Neuronal stem cell (in vitro differentiated cells): ENCODE measurements at places on chromosomes 13 and 19.

GRCh38 chr19:9671655-9672054, 3.2 kb downstream of the ZNF562 start:
- H3K4me1 ChIP-seq: no peaks in the 10 kb centered on the region
- H3K27me3 ChIP-seq: no peaks in the 10 kb centered on the region
- H3K36me3 ChIP-seq: peaks cover 54% of the 10 kb centered on the region
- no peak overlapping the region for H3K27ac ChIP-seq
- H3K4me3 ChIP-seq: no peak overlapping the region

DNA sequence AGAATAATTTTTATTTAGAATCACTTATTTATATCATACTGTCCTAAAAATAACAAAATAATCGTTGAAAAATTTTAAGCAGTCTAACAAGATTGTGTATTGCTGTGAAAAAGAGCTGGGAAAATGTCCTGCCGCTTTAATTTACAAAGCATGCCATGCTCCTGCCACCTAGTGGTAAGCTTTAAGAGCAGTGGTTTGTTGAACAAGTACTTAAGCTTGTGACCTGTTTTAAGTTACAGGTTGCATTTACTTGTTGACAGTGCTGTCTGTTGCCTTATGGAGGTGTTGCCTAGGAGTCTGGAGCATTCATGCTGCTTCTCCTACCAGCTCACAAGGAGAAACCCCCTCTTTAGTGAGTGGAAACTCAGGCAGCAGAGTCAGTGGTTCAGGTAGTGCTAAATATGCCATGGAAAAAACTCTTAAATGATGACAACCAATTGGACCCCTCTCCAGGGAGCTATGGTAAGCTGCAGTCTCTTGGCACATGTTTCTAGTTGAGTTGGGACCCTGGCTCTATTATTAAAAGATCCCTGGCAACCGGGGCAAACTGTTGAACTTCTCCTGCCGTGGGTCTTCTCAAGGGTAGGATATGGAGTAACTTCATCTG, 68.4 kb downstream of the SPATA13 start:
- H3K4me1 ChIP-seq: peaks cover 2% of the 10 kb centered on the region
- peak; percentile 37 for DNase-seq
- H3K36me3 ChIP-seq: peaks cover 38% of the 10 kb centered on the region
- H3K27ac ChIP-seq: no peak overlapping the region

DNA sequence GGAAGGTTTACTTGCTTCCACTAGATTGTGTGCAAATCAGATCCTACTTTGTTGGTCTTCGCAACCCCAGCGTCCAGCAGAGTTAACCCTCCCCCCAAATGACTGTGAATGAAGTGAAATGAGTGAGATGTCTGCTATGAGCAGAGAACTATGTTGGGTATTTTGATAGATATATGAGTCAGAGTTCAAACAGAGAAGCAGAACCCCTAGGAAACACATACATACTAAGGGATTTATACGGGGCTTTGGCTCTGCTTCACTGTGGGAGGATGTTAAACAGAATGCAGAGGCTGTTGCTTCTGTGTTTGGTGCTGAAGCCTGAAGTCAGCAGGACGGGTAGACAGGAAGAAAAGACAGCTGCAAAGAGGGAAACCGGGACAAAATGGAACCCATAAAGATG, 197.0 kb downstream of the MZT1 start:
- peaks cover 2% of the 10 kb centered on the region for H3K4me1 ChIP-seq
- no peak overlapping the region for H3K27ac ChIP-seq
- H3K4me3 ChIP-seq: no peak overlapping the region
- no peaks in the 10 kb centered on the region for H3K36me3 ChIP-seq
- no peak for DNase-seq

DNA sequence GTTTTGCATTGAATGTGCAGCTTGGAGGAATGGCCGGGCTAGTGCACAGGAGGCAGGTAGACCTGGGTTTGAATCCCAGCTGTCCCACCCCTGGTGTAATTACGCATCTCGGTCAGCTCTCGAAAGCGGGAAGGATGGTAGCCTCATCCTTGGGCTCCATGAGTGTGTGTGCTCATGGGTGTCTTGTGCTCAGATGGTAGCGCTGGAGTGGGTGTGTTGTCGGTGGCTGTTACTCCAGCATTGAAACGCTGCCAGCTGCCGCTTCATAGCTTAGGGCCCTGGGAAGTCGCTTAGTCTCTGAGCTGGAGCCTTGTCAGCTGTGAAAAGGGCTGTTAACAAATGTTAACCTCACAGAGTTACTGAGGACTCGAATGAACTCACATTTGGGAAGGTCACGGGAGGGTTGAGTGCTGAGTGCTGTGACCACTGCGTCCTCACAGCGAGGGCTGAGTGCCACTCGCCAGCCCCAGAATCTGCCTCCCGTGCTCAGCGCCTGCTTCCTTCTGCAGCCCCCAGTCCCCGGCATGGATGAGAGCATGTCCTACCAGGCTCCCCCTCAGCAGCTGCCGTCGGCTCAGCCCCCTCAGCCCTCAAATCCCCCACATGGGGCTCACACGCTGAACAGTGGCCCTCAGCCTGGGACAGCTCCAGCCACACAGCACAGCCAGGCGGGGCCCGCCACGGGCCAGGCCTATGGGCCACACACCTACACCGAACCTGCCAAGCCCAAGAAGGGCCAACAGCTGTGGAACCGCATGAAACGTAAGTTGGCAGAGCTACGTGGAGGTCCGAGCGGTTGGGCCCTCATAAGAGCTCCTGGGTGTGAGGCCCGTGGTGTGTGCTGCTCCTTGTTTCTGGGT, 5.2 kb downstream of the LENG8 start:
- no peak for DNase-seq
- H3K4me3 ChIP-seq: no peak overlapping the region
- no peak overlapping the region for H3K27ac ChIP-seq
- no peaks in the 10 kb centered on the region for H3K4me1 ChIP-seq
- no peaks in the 10 kb centered on the region for H3K27me3 ChIP-seq

DNA sequence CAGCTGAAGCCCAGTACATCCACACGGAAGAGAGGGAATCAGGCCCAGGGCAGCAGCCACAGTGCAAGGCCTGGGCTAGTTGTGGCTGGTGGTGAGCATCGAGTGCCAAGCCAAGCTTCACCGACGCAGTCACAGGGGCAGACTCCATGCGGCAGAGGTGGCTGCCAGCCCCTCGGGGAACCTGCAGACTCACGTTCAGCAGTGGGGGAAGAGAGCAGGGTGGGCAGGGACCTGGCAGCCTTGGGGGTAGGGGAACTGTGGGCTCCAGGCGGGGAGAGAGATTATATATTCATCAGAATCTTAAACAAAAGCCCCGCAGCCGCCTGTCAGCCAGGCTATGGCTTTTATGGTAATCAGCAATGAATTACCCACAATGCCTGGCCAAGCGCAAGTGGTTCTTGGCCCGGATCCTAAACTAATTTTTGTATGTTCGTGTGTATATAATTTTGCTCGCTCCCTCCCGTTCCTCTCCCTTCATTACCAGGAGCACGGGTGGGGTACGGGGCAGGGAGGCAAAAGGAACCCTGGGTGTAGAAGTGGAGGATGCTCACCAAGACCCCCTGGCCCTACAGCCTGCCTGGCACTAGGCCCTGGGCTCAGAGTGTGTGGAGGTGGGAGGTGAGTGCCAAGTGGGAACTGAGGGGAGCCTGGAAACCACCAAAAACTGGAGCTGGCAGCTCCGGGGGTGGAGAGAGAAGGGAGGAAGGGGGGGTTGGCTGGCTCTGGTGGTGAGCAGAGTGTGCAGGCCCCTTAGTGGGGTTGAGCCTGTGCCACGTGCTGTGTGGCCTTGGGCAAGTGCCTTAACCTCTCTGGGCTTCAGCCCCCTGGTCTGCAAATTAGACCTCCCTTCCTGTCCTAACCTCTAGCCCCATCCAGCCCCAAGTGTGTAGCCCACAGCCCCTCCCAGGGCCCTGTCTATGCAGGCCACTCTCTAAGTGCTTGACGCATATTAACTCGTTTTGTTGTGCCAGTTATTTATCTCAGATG, 31.9 kb downstream of the PTPRS start:
- no peak overlapping the region for H3K4me3 ChIP-seq
- peaks cover 8% of the 10 kb centered on the region for H3K36me3 ChIP-seq
- H3K4me1 ChIP-seq: peaks cover 5% of the 10 kb centered on the region
- DNase-seq: no peak
- H3K27ac ChIP-seq: peak overlapping the region; percentile 14

- H3K4me3 ChIP-seq: no peak overlapping the region
- H3K27ac ChIP-seq: no peak overlapping the region
- H3K36me3 ChIP-seq: no peaks in the 10 kb centered on the region
Observed at GRCh38 chr19:10749435-10750384, 31.8 kb downstream of the DNM2 start.

DNA sequence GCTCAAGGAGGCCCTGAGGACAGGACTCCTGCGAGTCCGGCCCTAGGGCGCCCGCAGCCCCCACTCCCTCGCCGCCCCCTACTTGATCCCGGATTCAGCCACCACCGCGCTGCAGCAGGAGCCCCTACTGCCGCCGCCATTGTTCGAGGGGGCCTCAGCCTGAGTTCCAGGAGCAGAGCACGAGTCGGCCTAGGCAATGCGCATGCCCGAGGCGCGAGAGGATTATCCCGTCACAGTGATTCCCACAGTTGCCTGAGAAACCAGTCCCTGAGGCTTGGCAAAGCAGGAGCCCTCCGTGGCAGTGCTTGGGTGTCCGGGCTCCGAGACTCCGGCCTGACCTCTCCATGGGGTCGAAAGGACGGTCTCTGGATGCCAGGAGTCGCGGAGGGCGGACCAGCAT, 68.4 kb upstream of the ZNF420 start:
- no peaks in the 10 kb centered on the region for H3K36me3 ChIP-seq
- no peaks in the 10 kb centered on the region for H3K27me3 ChIP-seq
- H3K27ac ChIP-seq: no peak overlapping the region
- DNase-seq: no peak
- H3K4me3 ChIP-seq: no peak overlapping the region

DNA sequence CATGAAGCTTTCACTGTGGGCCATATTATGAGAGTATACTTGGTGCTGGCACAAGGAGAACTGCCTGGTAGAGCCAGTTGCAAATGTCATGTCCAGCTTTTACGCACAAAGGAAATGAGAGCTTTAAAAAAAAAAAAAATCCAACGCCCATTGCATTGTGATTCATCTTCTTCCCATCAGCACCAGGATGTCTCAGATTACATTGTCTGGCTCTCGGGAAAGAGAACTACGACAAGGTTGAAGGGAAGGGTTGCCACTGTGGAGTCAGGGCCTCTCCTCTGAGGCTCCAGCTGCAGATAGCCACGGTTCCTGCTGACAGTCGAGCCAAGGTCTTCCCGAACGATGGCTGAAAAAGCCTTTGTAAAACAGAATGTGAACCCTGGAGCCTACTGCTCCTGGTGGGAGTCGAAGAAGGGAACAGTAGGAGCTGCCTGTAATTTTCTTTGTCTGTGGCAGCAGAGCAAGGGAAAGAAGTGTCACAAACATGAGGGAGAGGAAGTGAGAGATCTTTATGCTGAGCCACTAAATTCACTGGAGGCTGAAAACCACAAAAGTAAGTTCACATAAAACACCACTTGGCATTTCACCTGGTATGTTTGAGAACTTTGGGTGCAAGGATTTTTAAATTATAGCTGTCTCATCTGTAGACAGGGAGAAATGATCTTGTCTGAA, 704.7 kb downstream of the DIAPH3 start:
- no peak for DNase-seq
- no peaks in the 10 kb centered on the region for H3K36me3 ChIP-seq

GRCh38 chr19:35059799-35060091, 18.2 kb downstream of the HPN start:
- no peak overlapping the region for H3K27ac ChIP-seq
- no peak overlapping the region for H3K4me3 ChIP-seq
- H3K4me1 ChIP-seq: peaks cover 2% of the 10 kb centered on the region
- DNase-seq: no peak

DNA sequence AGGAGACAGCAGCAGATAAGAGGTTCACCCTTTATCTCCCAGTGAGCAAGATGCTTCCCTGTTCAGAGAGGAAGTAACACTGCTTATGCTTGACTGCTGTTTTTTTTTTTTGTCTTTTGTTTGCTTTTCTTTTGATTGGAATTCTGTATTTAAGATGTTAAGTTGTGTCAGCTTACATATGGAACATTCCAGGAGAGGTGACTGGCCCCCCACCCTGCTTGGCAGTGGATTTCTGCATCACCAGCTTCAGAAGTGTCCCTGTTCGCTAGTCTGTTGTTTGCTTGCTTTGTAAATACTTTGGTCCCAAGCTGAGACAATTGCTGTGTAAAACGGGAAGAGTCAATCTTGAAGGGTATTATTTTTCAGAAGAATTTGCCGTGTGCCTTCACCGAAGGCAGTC, 43.0 kb downstream of the IFT88 start:
- no peak overlapping the region for H3K4me3 ChIP-seq
- H3K27ac ChIP-seq: no peak overlapping the region
- peaks cover 11% of the 10 kb centered on the region for H3K36me3 ChIP-seq
- H3K4me1 ChIP-seq: peaks cover 2% of the 10 kb centered on the region
- H3K27me3 ChIP-seq: no peaks in the 10 kb centered on the region

- H3K36me3 ChIP-seq: no peaks in the 10 kb centered on the region
- no peak overlapping the region for H3K27ac ChIP-seq
- no peaks in the 10 kb centered on the region for H3K4me1 ChIP-seq
- no peak overlapping the region for H3K4me3 ChIP-seq
- DNase-seq: no peak
- H3K27me3 ChIP-seq: no peaks in the 10 kb centered on the region
Observed at GRCh38 chr13:48892053-48892687, 83.5 kb upstream of the FNDC3A start.

DNA sequence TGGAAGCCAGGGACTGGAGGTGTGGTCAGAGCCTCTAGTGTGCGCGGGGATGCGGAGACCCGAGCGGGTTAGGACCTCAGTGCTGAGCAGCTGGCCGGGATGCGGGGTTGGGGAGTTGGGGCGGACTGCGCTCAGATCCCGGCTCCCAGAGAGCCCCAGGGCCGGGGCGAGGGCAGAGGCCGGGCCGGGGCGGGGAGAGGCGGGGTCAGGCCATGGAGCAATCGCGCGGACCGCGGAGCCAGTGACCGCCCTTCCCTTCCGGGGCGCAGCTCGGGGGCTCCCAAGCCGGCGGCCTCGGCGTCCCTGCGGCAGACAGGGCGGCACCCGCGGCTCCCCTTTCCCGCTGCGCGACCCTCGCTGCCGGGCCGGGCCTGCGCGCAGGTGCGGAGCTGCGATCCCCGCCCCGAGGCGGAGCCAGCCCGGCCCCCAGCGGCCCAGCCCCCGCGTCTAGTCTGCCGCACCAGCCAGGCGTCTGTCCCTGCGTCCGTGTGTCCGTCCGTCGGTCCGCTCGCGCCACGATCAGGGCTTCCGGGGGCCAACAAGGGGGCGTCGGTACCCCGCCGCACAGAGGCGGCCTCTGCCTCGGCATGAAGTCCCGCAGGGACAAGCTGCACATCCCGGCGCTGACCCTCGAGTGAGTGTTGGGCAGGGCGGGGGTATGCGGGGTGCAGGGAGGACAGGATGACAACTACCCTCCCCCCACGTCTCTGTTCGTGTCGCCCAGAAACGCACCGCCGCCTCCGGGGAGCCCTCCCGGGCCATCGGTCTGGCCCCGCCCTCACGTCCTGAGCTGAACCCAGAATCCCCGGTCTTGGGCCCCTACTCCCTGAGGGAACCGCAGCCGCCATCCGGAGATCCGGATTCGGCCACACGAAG, 12.4 kb downstream of the MAST3 start:
- no peaks in the 10 kb centered on the region for H3K27me3 ChIP-seq
- H3K27ac ChIP-seq: no peak overlapping the region
- H3K36me3 ChIP-seq: no peaks in the 10 kb centered on the region
- DNase-seq: no peak
- H3K4me1 ChIP-seq: peaks cover 10% of the 10 kb centered on the region
